NCI-H460 (cell line): ENCODE measurements at places on chromosomes 4 and X. TPM values are rescaled to one million over a fixed set of nuclear protein-coding genes. Genes with fewer than 3 reads are reported as not detected.

TMPRSS11D gene
- not detected in 2 replicates for total RNA-seq

COL4A5 gene
- 193 and 211 TPM in 2 replicates for total RNA-seq

ADH1A gene
- not detected in 2 replicates for total RNA-seq

FRMPD4 gene
- 0.15 and 0.32 TPM in 2 replicates for total RNA-seq

FRAS1 gene
- total RNA-seq, result 1.7 and 2.2 TPM in 2 replicates

PLAC1 gene
- 0.52 and 0.62 TPM in 2 replicates for total RNA-seq

MAGEH1 gene
- total RNA-seq, result 9.4 and 10.8 TPM in 2 replicates
